ENCODE measurements at places on chromosomes 1 and 21.
A peak's percentile ranks its signal among the peaks of the same experiment; 100 is the strongest.

DNA sequence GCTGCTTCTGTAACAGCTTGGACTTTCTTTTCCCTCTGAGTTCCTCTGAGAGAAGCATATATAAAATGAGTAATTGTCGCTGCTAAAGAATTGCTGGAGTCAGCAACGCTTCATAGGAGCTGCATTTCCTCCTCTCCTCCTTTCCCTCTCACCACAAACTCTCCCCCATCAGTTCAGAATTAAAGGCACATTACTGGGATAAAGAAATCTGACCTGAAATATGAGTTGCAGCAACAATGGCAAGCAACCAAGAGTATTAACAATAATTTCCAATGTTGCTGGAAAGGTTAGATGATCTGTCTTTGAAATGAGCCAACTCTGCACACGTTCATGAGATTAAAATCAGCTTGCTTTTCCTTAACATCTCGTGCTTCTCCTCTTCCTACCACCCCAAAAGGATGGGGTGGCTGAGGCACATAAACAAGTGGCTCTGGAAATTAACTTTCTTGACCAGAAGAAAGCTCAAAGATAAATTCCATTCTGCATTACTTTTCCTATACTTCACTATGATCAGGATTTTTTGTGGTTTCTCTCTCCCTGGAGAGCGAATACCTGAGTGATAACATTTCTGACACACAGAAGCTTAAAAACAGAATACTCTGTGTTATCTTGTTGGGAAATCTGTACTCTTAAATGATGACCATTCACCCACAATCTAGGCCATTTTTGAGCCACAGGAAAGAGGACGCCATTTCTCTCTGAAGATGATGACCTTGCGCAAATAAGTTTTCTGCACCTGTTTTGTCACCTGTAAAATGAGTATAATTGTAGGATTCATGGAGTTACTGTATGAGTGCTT lies 90.2 kb downstream of the TGFBR3 start:
- DNase-seq, result peak; percentile 77

GRCh38 chr21:25424048-25424447 lies 183.2 kb downstream of the MRPL39 start:
- no peak for DNase-seq

- peak; percentile 19 for DNase-seq
Observed at GRCh38 chr1:149937759-149938158, 1.1 kb upstream of the MTMR11 start.

DNA sequence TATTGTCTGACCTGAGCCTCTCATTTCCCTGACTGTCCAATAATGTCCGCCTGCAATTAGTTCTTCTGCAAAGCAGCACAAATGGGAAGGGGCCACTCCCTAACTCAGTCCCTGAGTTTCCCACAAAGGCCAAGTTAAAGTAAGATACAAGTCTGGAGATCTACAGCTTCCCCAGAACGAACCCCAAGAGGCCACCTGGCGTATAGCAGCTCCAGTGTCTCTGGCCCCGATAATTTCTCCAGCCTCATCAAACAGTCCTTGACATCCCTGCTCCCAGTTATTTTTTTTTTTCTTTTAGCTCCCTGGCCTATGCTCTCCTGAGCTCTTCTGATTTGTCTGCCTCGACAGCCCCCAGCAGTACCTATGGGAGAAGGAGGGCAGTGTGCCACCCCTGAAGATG lies 8.1 kb upstream of the ACKR1 start:
- peak; percentile 19 for DNase-seq

GRCh38 chr1:230641900-230642262 lies 400 bp upstream of the COG2 start:
- no peak for DNase-seq

GRCh38 chr1:237705462-237705861 lies 185.3 kb downstream of the ZP4 start:
- DNase-seq, result no peak

DNA sequence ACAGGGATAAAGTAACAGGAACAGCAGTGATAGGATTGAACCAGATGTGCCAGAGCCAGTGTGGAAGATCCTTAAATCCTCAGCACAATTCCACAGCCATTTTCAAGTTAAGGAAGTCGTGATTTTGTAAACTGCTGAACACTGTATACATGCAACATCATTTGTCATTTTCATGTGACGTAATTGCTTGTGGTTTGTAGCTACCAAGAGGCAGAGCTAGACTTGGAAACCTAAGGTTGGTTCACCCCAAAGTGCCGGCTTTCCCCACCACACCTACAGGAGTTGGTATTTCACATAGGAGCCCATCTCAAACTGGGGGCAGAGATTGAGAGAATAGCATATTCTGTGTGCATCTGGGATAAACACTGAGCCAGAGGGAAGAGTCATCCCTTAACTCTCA lies 113.9 kb downstream of the CAPN8 start:
- DNase-seq, result no peak

GRCh38 chr1:53726009-53726600 lies 12.9 kb downstream of the GLIS1 start:
- DNase-seq, result no peak
